ENCODE measurements at places on chromosomes 2 and 18. TPM values are rescaled to one million over a fixed set of nuclear protein-coding genes. Genes with fewer than 3 reads are reported as not detected.

DYNAP gene
- total RNA-seq: not detected

DHRS9 gene
- total RNA-seq: 0.48 TPM

VIT gene
- 16.2 TPM for total RNA-seq

PTRHD1 gene
- 14.2 TPM for total RNA-seq

SLC5A7 gene
- 0.05 TPM for total RNA-seq

TRAPPC12 gene
- 87.8 TPM for total RNA-seq

POTEI gene
- not detected for total RNA-seq

PGAP1 gene
- 15.7 TPM for total RNA-seq

AQP12A gene
- not detected for total RNA-seq

EFEMP1 gene
- total RNA-seq: 327 TPM

NR4A2 gene
- 7.8 TPM for total RNA-seq

IL1F10 gene
- not detected for total RNA-seq

BOK gene
- 29.7 TPM for total RNA-seq

SCN3A gene
- total RNA-seq: 5.1 TPM

PLCL1 gene
- total RNA-seq: 7.5 TPM
